Activated naive CD8-positive, alpha-beta T cell treated with anti-CD3 and anti-CD28 coated beads, Interleukin-2, amount 50 U/mL, for 24 hours (primary cell): ENCODE measurements at places on chromosomes 12 and 14.
A peak's percentile ranks its signal among the peaks of the same experiment; 100 is the strongest.

GRCh38 chr12:40158592-40159111 is 52.8 kb upstream of the SLC2A13 start:
- no peak for DNase-seq

- no peak for DNase-seq
Measured at GRCh38 chr12:68267892-68268396, 14.5 kb upstream of the IL22 start.

GRCh38 chr14:89303456-89304435 is 113.3 kb downstream of the FOXN3 start:
- peak; percentile 16 for DNase-seq

DNA sequence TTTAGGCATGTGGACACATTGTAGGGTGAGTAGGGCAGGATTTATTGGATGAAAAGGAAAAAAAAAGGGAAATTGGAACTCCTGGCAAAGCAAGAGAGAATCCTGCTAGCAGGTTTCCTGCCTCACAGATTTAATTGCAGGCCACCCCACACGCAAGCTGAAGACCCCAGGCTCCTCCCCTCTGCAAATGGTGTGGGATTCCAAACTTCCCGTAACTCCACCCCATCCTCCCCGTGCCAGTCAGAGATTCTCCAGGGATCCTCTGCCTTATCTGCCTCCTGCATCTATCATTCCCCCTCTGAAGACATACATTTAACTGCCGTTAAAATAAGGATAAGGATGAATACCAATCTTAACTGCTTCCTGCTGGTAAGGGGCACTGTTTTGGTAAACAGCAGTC is 249.8 kb upstream of the GARIN2 start:
- DNase-seq, result no peak

DNA sequence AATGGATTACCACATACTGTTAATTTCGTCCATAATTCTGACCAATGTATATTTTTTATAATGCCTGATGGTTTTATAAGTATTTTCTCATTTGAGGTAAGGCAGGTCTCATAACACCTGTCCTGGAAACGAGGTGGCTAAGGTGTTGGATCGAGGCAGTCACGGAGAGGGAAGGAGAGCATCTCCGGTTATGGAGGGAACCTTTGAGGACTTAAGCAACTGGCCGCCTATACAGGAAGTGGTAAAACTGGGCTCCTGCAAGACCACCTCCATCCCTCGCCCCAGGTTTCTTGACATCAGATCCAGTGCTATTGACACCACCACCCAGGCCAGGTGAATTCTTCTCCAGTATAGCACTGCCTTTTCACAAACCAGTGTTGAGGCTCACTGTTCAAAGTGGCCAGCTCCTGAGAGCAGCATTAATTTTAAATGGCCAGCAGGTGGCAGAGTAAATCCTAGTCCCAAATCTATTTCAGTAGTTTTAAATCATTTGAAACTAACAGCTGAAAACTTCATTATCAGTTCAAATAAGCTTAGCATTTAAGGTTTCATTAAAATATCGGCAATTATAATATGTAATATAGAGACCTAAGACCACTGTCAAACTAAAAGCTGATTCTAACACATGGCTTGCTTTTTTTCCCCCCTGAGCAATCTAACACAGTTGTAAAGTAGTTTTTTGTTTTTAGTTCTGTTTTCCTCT is 100.8 kb downstream of the PPM1A start:
- DNase-seq, result peak; percentile 17

DNA sequence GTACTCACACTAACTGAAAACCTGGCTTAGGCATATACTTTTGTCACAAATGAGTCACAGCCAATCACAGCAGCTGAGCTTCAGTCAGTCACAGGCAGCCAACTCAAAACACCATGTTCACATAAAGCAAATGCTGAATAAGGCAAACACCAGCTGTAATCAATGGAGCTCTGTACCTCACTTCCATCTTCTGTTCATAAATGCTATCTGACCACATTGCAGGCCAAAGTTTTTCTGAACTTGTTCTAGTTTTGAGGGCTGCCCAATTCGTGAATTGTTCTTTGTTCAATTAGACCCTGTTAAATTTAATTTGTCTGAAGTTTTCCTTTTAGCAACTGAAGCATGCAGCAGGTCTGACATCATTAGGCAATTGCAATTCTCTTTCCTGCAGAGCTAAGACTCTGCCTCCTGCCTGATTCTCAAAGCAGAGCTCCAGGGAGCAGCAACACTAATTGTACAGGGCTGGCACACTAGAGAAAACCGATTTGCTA is 129.9 kb downstream of the WIF1 start:
- DNase-seq, result no peak

GRCh38 chr12:112126911-112127310 is 1.6 kb downstream of the TRAFD1 start:
- DNase-seq, result no peak

- no peak for DNase-seq
Measured at GRCh38 chr12:115507951-115508722, 769.4 kb downstream of the MED13L start.

DNA sequence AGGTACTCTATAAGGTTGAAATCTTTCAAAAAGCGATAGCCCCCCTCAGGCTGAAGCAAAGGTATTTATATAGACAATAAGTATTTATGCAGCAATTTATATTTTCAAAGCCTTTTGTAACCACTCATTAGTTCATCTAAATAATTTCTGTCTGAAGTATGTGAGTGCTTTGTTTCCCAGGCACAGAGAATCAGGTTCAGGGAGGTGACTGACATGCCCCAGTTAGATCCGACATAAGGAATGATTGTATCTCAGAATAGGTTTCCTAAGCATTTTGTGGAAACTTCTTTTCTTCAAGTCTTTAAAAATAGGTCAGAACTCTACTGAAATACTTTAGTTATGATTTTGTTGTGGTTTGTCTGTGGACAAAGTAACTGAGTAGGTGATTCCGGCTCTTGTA is 283.4 kb upstream of the G2E3 start:
- no peak for DNase-seq

DNA sequence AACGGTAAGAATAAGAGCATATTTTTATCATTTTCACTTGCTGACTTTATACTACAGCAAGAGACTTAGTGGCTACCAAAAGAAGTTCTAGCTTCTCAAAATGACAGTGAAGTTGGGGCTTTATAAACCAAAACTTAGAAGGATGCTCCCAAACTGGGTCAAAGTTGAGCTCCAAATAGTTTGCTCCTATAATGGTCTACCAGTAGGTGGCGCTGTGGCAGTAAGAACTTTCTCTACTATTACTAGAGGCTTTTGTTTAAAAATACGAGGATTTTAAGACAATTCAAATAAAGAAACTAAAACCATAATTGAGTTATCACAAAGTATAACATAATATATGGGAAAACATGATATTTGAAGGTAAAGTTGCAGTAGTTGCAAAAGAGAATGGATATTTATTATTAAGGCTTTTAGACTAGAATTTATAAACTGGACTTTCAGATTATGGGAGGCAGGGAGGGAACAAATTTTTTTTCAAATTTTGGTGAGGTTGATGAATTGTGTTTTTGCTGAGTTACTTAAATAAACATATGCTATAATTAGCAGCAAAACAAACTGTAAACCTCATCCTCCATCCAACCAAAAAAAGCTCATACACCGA is 75.0 kb downstream of the TGFB3 start:
- DNase-seq, result peak; percentile 71

GRCh38 chr12:88544991-88545980 is 35.0 kb downstream of the KITLG start:
- no peak for DNase-seq

GRCh38 chr14:104687601-104688504 is 1.6 kb upstream of the INF2 start:
- no peak for DNase-seq

DNA sequence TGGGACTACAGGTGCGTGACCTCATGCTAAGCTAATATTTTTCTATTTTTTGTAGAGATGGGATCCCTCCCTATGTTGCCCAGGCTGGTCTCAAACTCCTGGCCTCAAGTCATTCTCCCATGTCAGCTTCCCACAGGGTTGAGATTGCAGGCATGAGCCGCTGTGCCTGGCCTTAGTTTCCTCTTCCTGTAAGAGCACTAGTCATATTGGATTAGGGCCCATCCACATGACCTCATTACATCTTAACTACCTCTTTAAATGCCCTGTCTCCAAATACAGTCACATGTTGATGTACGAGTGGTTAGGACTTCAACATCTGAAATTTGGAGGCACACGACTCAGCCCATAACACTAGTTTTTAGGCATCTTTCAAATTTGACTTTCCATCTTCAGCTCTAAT is 72.2 kb upstream of the RASSF3 start:
- DNase-seq, result no peak

- no peak for DNase-seq
Measured at GRCh38 chr12:58500399-58500798, 419.9 kb downstream of the LRIG3 start.

DNA sequence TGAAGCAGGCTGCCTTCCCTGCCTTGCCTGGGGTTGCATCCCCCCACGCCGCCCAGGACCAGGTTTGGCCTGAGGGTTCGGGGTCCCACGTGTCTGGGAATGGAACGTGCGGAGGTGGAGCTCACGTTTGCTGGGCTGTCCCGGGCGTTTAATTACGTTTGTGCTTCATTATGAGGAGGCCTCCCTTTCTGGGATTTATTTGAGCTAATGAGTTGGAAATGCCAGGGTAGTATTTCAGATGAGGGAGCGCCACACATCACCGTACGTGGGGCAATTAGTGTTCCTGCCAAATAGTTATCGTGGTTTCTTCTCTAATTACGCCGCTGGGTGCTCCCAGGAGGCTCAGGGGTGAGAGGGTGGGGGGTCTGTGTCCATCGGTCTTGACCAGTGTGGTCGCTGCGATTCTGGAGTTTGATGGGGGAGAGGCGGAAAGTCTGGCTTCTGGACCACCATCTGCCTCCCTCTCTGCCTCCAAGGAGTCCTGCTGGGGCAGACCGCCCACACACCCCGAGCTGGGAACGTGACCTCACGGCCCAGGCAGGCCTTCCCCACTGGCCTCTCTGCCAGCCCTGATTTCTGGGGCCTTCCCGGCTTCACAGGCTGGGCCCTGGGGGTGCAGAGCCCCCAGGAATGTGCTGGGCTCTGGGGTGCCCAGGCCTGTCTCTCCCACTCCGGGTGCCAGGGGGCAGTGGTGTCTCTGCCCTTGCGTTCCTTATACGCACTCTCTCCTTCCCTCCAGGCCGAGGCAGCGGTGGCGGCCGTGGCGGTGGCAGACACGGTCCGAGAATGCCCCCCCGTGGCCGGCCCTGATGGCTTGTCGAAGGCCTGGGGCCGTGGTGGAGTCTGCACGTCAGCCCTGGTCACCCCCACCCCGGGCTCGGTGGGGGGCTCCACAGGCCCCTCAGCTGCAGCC is 18.9 kb downstream of the KIF26A start:
- DNase-seq, result no peak

GRCh38 chr14:35826218-35826951 is at the start of gene BRMS1L:
Gene BRMS1L, plus strand, starts transcription at chr14:35826338. Its CDS starts 179 bp downstream, at chr14:35826517.
- DNase-seq, result peak; percentile 94

- no peak for DNase-seq
Measured at GRCh38 chr14:95432144-95433093, 84.0 kb downstream of the SYNE3 start.
